ENCODE measurements at places on chromosomes 5 and 9.

- DNase-seq = no peak
Observed at GRCh38 chr5:139687656-139688055, 39.5 kb downstream of the CXXC5 start.

DNA sequence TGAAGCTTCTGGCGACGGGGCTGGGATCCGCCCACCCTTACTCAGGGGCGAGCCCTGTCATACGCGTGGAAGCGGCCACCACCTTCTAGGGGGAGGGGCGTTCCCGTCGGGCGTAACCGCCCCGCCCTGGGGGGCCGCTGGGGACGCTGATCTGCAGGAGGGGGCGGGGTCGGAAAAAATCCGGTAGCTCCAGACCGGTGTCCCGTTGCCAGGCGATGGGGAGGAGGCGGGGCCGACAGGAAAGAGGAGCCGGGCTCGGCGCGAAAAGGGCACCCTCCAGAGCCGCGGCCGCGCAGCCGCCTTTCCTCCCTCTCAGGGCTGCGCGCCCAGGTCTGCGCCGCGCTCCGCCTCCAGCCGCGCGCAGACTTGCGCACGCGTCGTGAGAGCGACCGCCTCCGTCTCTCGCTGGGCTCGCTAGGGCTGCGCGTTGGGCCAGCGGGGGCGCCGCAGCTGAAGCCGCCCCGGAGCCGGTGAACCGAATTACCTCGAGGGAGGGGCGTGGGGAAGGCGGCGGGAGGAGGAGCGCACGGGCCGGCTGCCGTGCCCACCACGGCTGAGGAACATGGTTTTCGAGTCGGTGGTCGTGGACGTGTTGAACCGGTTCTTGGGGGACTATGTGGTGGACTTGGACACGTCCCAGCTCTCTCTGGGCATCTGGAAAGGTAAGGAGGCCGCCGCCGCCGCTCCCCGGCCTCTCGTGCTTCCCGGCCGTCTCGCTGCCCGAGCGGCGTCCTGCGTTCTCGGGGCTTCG, at the start of gene VPS13A:
Gene VPS13A, plus strand, starts transcription at position 392 of the 751 bp plus-strand sequence. Its CDS starts 171 bp downstream, at position 563.
- peak; percentile 57 for DNase-seq

- no peak for DNase-seq
Observed at GRCh38 chr5:178192244-178192643, 5.1 kb upstream of the GMCL2 start.

GRCh38 chr5:154273028-154273617, 82.6 kb downstream of the GALNT10 start:
- DNase-seq = no peak

GRCh38 chr5:141821430-141821925, 56.7 kb downstream of the PCDH1 start:
- no peak for DNase-seq

Data from bone marrow (tissue), 2 donors.